ENCODE measurements at places on chromosomes 16 and 17. TPM values are rescaled to one million over a fixed set of nuclear protein-coding genes. Genes with fewer than 3 reads are reported as not detected.

MBTPS1 gene
- total RNA-seq, result 36.6 TPM

PERCC1 gene
- not detected for total RNA-seq

PRRT2 gene
- not detected for total RNA-seq

DOC2A gene
- total RNA-seq, result not detected

DPH1 gene
- total RNA-seq, result 45.2 TPM

AKTIP gene
- total RNA-seq, result 7.6 TPM

ZNF597 gene
- total RNA-seq, result not detected

TAC4 gene
- not detected for total RNA-seq

SLC52A1 gene
- total RNA-seq, result not detected

ABI3 gene
- not detected for total RNA-seq

DNA sequence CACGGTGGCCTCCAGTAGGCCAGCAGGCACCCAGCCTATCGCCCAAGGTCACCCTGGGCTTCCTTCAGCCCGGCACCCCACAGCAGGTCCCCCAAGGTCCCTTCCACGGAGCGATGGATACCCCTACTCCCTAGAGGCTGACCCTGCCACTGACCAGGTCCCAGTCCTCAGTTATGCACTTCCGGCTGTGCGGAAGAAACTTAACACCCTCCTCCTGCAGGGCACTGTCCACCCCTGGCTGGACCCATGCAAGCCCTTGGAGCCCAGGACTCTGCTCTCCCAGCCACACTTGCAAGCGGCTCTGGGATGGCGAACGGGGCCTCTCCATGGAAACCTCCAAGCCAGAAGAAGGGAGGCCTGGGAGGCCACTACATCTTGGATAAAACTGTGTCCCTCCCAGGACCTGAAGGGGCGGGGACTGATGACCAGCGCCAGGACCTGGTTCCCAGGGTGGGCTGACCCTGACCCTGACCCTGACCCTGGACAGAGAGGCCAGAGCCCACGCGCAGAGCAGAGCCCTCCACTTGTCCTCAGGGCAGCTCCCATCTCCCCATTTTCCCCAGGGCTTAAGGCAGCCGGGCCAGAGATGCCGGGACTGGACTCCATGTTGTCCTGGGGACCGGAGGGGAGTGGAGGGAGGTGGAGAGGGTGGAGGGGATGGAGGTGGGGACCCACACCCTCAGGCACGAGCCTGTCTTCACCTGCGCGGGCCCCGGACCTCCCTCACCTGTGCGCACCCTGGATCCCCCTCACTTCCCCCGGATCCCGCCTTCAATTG, 734 bp downstream of the CEP131 start:
- DNase-seq, result no peak

GRCh38 chr17:65914784-65915342, 277.1 kb downstream of the CEP112 start:
- DNase-seq, result peak; percentile 11

DNA sequence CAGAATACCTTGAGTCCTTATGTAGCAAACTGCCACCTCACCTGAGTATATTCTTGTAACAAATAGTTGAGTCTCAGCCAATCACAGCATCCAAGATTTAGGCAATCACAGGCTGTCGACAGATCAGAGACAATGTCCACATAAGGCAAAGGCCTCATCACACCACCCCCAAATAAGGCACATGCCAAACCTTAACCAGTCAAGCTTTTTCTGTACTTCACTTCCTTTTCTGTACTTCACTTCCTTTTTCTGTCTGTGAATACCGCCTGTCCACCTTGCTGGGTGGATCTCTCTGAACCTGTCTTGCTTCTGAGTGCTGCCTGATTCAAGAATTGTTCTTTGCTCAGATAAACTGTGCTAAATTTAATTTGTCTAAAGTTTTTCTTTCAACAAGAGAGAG, 210.4 kb upstream of the N4BP1 start:
- no peak for DNase-seq

DNA sequence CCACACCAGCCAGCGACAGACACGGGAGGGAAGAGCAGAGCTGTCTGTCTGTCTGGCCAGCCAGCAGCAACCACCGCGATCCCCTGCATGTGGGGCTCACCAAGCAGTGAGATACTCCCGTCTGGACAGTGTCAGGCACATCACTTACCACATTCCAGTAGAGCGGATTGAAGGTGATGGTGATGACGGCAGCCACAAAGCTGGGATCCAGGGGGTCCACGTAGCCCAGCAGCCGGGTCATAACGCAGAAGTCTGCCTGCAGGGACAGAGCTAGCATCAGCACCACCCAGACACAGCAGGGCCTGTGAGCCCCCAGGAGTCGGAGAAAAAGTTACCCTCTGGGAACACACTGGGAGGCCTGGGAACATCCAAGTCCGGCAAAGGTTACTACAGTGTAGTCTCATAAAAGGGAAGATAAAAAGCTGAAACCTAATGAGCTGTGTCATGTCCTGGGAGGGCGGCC, 14.7 kb downstream of the PEMT start:
- no peak for DNase-seq

GRCh38 chr17:81514739-81515529, 2.3 kb upstream of the ACTG1 start:
- DNase-seq, result peak; percentile 93

DNA sequence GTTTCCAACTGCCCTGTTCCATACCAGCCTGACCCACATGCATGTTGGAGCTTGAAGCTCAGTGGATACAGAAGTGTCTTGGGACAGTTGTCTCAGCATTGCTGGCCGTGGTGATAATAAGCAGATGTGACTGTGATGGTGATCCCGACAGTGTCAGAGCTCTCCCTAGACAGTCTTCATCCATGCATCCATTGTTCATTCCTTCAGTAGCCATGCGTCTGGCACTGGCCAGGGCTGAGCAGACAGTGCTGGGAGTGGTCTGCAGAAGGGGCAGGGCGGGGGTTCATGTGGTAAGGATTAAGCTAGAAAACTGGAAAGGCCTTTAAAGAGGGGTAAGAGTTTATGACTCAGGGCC, 68.1 kb downstream of the GNAO1 start:
- no peak for DNase-seq

DNA sequence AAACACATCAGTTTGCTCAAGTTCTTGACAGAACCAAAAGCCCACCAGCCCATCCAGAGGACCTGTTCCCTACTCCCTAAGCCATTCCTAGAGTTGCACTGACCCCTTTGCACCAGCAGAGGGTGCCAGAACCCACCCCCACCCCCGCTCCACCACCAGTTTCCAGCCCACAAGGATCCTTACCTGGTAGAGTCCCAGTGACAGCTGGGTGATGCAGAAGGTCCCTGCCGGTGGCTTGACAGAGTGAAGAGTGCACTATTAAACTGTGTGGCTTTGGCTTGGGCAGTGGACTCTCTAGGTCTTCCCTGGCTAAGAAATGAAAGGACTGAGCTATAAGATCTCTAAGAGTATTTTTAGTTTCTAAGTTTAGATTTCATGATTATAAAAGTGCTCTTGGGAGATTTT, 73.3 kb upstream of the MTMR4 start:
- DNase-seq, result peak; percentile 49

DNA sequence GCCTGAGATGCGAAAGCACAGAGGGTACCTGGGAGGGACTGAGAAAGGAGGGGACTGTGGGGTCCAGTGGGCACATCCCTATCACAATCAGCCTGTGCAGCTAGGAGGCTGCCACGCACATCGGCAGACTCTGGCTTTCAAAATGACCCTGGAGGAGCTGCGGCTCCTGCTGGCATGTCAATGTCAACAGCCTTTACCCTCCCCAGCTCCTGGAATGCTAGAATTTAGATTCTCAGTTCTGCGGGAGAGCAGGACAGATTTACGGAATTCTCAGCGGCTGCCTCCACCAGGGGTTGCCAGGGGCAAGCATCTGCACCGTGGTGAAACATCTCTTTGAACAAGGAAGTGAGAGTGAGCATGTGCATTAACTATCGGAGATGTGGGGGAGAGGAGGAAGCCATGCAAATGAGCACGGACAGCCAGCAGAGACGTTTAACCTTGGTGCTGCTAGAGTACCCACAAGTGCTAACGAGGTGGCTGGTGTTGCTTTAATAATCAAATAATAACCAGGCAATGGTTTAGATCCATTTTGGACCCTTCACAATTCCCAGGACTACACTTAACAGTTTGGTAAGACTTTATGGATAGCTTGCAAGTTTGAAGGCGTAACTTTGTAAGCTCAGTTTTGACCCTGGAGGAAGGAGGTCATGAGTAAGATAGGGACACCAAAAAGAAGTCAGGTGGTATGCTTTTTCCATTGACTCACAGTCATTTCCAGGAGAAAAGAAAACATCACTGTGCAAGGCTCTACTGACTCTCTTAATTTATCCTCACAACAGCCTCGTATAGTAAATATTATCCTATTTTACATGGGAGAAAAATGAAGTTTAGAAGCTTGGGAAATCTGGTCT, 54.1 kb downstream of the XYLT1 start:
- no peak for DNase-seq

DNA sequence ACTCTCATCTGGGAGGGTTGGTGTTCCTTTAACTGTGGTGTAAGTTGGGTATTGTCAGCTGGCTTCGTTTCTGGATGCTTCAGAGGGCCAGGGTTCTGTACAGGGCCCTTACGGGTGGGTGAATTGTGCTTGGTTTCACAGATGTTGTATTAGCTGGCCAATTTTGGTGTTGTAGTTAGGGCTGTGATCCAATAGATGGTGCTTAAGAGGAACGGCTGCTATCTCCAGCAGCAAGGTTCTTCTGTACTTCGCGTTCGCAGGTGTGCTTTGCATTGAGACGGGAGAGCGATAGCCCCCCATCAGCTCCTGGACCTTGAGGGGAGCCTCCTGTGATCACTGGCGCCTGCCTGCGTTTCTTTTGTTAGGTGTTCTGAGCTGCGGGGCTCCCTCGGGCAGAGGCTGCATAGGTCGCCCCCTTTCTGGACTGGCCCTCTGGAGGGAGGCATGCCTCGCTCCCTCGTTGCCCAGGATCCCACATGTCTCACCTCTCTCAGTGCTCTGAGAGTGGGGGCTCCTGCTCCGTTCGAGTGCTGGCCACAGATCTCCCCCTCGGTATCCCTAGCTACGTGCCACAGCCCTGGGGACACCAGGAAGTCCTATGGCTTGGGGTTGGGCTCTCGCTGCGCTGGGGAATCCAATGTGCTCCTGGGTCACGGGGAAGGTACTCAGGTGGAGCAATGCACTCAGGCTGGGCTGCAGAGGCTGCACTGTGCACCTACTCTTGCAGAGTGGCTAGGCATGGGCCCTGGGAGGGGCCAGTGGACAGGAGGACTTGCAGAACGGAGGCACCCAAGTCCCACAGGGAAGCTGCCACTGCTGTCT, 837 bp upstream of the PRDM7 start:
- DNase-seq, result no peak

- DNase-seq, result no peak
These were observed 68.1 kb upstream of the CES5A start for GRCh38 chr16:55943267-55943666.

- DNase-seq, result no peak
These were observed 1.1 kb upstream of the C16orf90 start for GRCh38 chr16:3496386-3496785.

DNA sequence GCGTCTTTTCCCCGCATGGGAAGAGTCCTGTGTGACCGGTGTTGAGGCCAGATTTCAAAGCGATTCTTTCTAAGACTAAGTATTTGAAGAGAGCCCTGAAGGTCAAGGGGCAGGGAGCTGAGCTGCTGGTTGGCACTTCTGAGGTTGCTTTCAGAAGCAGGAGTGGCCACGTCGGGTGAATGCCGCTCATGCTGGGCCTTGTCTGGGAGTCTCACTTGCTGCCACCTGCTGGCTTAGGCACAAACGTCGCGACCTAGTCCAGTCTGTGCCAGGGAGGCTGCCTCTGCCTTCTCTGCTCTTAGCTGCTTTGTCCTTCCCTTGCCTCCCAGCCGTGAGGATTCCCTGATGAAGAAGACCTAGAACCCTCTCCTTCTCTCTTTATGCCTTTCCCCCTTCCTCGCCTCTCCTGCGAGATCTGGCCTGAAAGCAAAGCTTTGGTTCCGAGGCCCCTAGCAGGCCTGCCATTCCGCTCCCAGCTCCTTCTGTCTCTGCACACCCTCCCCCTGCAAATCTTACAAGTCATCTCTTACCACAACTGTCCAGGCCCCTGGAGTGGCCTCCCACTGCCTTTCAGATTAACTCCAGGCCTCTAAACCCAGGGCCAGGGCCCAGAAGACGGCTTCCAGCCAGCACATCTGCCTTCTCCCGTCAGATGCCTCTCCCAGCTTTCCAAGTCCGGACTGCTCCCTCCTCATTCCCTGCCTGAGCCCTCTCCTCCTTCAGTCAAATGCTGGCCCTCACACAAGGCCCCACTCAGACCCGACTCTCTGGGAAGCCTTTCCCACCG, 11.4 kb downstream of the CTNS start:
- DNase-seq, result peak; percentile 69

- DNase-seq, result peak; percentile 32
These were observed 63.4 kb downstream of the ANKRD11 start for GRCh38 chr16:89426736-89427530.

DNA sequence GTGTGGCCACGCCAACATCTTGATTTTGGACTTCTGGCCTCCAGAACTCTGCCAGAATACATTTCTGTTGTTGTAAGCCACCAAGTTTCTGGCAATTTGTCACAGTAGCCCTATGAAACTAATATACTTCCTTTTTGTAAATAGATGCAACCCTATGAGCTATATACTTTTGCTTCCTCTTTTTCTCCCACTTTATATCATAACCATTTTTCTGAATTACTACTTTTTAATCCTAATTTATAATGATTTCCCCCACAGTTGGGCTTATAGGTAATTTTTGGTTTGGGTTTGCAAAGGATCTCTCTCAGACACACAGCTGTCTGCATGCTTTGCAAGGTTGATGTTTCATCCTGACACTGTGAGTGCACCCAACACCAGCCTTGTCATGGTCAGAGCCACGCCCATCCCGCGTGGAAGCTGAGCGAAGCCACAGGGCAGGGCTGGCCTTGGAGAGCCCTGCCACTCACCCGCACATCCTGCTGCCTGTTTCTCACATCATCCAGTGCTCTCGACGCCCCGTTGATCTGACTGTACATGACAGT, 5.8 kb downstream of the TRIM25 start:
- no peak for DNase-seq

DNA sequence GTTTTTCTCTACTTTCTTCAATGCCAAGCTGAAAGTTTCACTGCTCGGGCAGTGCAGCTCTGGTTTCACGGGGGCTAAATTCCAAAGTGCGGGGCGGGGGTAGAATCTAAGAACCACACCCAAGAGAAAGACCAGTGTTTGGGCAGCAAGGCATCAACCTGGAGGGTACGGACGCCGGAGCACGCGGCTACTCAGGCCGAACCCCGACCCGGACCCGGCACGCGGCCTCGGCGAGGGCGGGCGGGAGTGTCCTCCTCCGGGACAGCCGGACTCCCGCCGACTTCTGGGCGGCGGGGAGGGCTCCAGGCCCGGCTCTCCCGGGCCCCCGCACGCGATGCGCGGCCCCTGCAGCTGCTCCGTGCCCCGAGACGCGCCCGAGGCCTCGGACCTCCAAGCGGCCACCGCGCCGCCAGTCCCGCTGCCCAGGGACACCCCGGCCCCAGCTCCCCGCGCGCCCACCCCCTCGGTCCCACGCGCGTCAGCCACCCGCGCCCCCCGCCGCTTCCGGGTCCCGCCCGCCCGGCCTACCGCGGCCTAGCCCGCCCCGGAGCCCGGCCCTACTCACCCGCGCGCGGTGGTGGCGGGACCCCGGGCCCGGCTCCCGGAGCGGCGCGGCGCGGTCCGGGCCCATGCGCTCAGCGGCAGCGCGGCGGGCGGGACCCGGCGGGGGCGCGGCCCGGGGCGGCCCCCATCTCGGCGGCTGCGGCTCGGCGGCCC, 561 bp downstream of the AXIN1 start:
- DNase-seq, result no peak
